Fibroblast of lung (primary cell): ENCODE measurements at places on chromosomes 7 and 10.

DNA sequence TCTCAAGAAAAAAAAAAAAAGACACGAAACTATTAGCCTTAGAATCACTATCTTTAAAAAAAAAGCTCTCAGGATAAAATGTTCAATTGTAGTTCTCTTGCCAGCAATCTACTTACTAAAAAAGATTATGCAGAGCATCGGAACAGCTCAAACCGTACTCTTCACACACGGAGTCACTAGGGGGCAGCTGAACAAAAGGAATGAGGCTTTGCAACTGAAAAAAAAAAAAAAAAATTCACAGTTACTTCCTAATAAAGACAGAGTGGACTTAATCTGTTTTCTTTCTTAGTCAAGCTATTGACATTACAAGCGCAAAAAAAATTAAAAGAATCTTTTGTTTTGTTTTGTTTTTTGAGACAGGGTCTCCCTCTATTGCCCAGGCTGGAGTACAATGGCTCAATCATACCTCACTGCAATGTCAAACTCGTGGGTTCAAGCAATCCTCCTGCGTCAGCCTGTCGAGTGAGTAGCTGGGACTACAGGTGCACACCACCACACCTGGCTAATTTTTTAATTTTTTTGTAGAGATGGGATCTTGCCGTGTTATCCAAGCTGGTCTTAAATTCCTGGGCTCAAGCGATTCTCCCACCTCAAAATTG, 11.5 kb downstream of the PMS2 start:
- peak; percentile 77 for DNase-seq

GRCh38 chr10:60176925-60177324, 212.8 kb downstream of the ANK3 start:
- DNase-seq = no peak

DNA sequence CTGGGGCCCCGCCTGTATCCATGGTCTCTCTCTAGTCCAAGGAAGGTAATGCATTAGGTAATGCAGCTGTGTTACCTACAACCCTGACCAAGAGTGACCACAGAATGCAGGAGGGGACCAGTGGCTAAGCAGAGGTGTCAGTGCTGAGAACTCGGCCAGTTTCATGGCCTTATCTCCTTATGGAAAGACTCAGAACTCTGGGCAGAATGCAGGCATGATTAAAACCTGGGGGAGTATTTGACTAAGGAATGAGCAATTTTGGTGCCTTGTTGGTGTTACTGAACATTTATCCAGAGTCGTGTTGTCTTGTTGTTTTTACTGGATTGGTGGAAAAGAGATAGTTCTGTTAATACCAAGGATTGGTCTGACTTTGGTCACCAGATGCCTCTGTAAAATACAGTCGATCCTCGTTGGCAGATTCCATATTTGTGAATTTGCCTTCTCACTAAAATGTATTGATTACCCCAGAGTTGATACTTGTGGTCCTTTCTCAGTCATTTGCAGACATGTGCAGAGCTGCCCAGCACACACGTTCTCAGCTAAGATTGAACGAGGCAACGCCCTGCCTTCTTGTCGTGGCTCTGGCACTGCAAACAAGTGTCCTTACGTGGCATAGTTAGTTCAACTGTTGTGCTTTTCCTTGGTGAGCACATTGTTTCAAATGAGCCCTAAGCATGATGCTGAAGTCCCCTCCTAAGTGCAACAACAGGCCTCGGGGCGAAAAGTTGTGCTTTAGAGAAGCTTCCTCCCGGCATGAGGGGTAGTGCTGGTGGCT, 135.7 kb upstream of the BTBD16 start:
- DNase-seq = no peak

DNA sequence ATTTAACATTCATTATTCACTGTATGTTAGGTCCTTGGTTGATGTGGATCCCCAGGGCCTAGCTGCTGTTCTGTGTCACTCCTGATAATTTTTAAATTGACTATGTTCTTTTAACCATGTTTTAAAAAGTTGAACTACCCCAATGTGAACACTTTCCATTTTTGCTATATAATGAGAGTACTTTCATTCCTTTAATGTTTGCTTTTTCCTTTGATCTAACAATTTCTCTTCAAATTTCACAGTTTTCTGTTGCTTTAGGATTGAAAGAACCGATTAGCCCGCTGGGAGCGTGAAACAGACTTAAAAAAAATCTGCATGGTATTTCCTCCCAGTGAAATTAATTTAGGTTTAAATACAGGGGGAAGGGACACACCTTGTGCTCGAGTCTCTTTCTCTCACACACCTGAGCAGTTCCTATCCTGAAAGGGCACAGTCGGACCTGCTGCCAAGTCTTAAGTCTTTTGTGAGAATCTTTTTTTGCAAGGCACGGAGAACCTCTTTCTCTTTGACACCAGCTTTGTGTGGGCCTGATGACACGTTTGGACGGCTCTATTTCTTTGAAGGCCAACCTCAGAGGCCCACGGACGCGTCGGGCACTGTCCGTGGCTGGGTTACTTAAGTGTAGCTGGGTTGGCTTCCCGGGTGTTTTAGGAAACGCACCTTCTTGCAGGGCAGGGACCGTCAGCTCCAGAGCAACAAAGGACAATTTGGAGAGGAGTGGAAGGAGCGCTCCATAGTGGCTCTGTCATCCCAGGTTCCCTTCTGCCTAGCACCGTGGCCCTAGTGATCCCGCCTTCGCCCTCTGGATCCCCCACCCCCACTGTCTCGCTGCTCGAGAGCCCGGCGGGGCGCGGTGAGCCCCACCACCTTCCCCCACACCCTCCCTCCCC, 1.0 kb upstream of the CHN2 start:
- no peak for DNase-seq

DNA sequence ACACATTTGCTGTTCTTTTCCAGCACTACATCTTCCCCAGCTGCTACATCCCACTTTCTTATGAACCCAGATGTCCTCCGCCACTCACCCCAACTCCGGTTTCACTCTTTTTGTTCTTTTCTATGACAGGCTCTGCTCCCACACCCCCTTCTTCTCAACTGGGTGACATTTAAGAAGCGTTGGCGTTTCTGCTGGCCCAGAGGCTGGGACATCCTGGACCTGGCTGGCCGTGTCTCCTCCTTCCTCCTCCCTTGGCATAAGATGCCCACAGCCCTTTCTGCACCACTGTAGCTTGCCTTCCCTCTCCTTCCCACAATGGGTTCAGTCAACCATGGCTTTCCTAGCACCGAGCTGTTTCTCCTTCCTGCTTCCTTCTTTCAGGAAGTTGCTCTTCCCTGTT, 9.4 kb upstream of the CALML5 start:
- no peak for DNase-seq

- no peak for DNase-seq
These were observed 810.6 kb upstream of the C7orf33 start for GRCh38 chr7:147779949-147780348.

GRCh38 chr7:23338863-23339262, 39.7 kb downstream of the MALSU1 start:
- DNase-seq = no peak

GRCh38 chr10:23694921-23695824, 256.3 kb downstream of the OTUD1 start:
- DNase-seq = no peak
